Esophagus squamous epithelium (tissue), 5 donors: ENCODE measurements at places on chromosomes 12 and 14.
A peak's percentile ranks its signal among the peaks of the same experiment; 100 is the strongest.

- H3K4me1 ChIP-seq = no peaks in the 10 kb centered on the region
- H3K27ac ChIP-seq = no peak overlapping the region
- no peaks in the 10 kb centered on the region for H3K27me3 ChIP-seq
Observed at GRCh38 chr14:63454436-63454835, 88.7 kb downstream of the PPP2R5E start.

DNA sequence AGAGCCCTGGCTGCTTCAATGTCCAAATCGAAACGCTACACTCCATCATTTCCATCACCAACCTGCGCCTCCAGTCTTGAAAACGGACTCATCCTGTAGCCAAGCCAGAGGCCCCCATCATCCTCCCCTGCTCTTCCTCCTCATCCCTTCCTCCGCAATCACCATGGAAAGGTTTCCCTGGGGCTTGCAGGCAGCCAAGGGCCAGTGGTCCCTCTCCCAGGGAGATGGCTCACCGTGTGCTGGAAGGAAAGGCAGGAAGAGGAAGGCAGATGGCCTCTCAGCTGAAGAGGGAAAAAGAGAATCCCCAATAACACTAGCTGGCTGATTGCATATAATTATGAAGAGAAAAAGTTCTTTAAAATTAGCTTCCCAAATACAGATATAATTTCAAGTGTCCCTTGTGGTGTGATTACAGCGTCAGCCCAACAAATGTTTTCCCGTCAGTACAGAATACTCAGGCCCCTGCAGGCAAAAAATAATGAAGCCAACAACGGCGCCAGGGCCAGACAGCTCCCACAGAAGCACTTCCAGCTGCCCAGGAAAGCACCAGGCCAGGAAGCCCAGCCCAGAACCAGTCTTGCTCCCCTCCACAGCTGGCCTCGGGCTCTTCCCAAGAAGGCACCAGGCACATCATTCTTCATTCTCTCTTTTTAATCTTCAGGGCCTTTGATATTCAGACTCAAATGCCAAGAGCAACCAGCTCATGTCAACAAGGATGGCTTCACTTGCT is 24.7 kb downstream of the ITPK1 start:
- no peak overlapping the region for H3K4me3 ChIP-seq
- no peak for DNase-seq
- H3K27me3 ChIP-seq = no peaks in the 10 kb centered on the region
- no peaks in the 10 kb centered on the region for H3K36me3 ChIP-seq
- peaks cover 94% of the 10 kb centered on the region for H3K4me1 ChIP-seq

DNA sequence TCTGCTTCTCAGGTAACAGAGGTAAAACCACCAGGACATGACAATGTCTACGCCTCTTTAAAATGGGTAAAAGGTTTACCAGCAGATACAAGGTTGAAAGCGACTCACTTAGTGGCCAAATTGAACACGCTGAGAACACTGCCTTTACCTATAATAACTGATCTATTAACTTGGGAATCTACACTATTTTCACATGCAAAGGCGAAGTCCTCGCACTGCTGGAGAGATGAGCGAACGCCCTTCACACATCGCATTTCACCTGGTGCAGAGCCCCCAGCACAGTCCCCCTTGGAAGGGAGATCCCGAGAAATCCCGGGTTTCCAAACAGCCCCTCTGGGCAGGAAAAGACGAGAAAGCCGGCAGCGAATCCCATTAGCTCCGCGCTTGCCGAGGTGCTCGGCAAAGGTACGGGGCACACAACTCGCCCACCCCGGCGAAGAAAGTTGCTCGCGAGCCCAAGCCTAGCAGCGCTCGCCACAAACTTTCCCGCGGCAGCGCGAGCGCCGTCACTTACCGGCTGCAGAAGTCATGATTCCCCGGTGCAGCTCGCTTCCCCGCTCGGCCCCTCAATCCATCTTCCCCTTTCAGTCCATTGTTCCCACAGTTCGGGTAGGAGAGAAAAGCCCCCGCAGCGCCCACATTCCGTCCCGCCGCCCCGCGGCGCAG is 423 bp downstream of the FGD6 start:
- H3K27ac ChIP-seq = peak overlapping the region; percentile 87
- DNase-seq = no peak
- no peaks in the 10 kb centered on the region for H3K27me3 ChIP-seq
- H3K4me3 ChIP-seq = peak overlapping the region; percentile 76
- no peaks in the 10 kb centered on the region for H3K36me3 ChIP-seq
- peaks cover 30% of the 10 kb centered on the region for H3K4me1 ChIP-seq

DNA sequence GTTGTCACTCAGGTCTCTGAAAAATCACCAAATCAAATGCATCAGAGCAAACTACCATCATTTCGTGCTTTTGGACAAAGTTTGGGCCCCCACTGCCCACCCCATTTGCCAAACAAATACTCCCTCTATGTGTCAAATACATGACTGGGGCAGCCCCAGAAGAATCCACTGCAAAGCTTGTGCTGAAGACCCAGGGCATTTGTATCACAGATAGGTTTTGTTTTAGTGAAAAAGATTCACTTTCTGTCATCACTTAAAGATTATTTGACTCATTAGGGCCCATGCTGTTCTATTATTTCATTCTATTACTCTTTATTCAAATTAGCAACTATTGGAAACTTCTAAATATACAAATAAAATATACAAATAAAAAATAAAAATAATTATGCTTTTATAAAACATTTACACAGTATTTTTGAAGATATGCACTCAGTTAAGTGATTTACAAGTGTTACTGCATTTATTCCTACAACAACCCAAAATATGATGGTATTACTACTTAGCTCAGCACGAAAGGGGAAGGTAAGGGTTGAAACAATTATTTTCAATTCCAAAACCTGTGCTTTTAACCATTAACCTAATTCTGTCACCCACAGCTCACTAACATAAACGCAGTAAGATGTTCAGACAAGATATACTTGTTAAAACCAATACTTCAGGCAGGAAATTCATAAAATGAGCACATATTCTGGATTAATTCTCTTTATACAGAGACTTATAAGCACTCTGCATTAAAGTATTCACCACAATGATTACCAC is 36.5 kb downstream of the LRIG3 start:
- H3K27ac ChIP-seq = no peak overlapping the region
- no peak for DNase-seq
- no peak overlapping the region for H3K4me3 ChIP-seq

GRCh38 chr12:6757028-6757690 is 4.2 kb upstream of the MLF2 start:
- H3K4me1 ChIP-seq = peaks cover 12% of the 10 kb centered on the region
- no peaks in the 10 kb centered on the region for H3K36me3 ChIP-seq
- DNase-seq = no peak
- H3K27me3 ChIP-seq = no peaks in the 10 kb centered on the region
- H3K27ac ChIP-seq = no peak overlapping the region

DNA sequence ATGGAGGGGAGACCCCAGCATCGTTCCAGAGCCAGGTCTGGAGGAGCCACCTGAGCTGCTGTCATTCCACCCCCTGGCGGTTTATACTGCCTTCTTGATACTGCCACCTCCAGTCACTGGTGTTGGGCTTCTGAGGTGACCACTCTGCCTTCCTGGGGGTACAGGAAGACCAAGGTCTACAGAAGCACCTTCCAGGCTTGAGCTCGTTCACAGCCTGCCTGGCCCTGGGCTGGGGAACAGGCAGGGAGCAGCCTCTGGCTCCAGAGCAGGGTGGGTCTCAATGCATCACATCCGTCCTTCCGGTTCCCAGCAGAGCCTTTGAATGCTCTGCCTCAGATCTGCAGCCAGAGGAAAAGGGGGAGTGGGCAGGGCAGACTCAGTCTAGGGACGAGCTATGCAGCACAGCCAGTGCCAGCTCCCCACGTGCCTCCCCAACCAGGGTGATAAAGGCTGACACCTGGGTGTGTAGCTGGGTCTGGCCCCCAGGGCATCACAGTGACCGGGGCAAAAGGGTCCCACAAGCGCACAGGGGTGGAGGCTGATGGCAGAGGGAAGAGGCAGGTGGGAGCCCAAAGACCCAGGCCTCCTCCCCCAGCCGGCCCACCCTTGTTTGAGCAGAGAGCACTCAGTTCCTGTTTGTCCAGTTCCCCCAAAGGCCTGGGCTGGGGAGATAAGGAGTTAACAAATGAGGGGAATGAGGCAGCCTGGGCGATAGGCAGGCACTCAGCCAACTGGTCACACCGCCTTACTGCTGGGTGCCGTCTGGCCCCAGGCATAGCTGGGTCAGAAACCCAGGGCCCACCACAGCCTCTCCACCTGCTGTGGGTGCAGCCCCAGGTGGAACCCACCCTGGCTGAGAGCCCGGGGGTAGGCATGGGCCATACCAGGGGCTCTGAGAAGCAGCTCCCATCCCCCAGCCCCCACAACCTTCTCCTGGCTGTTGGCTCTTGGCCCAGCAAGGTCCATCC is 17.1 kb downstream of the DEGS2 start:
- DNase-seq = no peak
- no peaks in the 10 kb centered on the region for H3K36me3 ChIP-seq
- no peaks in the 10 kb centered on the region for H3K27me3 ChIP-seq

DNA sequence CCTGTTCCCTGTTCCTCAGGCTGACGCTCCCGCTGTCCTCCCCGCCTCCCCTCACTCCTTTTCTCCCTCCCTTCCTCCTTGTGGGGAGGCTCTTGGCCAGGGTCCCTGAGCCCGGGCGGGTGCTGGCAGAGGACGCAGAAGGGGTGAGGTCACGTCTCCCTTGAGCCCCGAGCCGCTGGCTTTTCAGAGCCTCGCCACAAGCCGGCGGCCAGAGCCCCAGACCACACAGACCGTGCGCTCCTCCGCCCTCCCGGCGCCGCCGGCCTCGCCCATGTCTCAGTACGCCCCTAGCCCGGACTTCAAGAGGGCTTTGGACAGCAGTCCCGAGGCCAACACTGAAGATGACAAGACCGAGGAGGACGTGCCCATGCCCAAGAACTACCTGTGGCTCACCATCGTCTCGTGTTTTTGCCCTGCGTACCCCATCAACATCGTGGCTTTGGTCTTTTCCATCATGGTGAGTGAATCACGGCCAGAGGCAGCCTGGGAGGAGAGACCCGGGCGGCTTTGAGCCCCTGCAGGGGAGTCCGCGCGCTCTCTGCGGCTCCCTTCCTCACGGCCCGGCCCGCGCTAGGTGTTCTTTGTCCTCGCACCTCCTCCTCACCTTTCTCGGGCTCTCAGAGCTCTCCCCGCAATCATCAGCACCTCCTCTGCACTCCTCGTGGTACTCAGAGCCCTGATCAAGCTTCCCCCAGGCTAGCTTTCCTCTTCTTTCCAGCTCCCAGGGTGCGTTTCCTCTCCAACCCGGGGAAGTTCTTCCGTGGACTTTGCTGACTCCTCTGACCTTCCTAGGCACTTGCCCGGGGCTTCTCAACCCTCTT is at the start of gene TMEM233:
TSS of gene TMEM233 (plus strand) at position 197 of the 821 bp plus-strand sequence. CDS start at position 272, 75 bp downstream.
- H3K4me1 ChIP-seq = no peaks in the 10 kb centered on the region
- H3K36me3 ChIP-seq = no peaks in the 10 kb centered on the region
- no peak within 1 kb of the TSS for H3K27ac ChIP-seq

DNA sequence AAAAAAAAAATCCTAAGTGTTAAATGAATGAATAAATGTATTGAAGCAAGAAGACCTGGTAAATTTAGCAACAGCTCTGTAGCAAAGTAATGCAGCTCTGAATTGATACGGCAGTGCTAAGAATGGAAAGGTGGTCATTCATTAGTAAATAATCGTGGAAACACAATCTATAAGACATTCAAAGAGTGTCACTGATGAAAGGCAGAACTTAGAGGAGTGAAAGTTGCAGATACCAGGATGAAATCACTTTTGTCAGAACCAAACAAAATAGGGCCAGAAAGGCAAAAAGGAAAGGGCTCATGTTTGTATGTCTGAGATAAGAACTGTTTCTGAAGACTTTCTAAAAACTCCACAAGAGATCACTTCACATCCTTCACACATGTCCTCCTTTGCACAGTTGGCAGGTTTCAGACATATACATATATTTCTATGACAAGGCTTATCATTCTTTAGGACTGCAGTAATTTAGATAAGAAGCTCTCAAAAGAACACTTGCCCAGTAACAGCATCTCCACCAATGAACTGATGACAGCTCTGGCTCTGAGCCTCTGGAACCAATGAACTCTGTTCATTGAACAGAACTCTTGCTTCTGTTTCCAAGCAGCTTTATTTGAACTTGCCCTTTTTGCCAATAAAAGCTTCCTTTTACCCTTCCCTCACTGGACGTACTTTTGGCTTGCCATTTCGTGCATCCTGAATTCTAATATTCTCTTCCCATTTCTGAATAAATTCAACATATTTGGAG is 4.2 kb upstream of the LRR1 start:
- H3K27me3 ChIP-seq = no peaks in the 10 kb centered on the region
- no peak overlapping the region for H3K4me3 ChIP-seq
- no peaks in the 10 kb centered on the region for H3K36me3 ChIP-seq

- no peaks in the 10 kb centered on the region for H3K4me1 ChIP-seq
- no peaks in the 10 kb centered on the region for H3K27me3 ChIP-seq
- no peak overlapping the region for H3K4me3 ChIP-seq
- DNase-seq = no peak
- no peak overlapping the region for H3K27ac ChIP-seq
Observed at GRCh38 chr12:27208414-27208750, 35.7 kb upstream of the STK38L start.

DNA sequence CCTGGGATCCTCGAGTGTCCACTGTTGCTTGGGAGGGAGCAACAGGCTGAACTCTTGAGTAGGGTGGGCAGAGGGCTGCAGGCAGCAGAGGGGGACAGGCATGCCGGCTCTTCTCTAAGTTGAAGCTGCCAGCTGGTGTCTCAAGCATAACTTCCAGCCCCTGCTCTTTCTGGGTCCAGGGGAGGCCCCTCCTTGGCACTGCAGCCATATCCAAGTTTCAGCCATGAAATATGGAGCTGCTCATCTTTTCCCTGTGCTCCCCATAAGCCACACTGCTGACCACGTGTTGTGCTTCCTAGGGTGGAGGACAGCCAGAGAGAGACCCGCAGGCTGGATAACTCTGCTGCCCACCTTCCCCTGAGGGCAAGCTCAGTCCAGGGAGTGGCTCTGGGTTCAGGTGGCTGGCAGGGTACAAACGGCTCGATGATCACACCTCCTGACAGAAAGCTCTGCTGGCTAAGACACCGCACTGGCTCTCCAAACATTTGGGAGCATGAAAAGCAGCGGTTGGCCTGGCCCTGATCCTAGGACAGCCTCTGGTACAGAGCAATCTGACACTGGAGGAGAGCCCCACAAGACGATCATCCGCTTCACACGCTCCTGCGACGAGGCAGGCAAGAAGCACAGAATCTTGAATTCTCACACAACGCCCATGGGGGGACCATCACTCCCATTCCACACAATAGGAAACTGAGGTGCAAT is 79.6 kb downstream of the PITPNM2 start:
- H3K4me3 ChIP-seq = no peak overlapping the region
- H3K27me3 ChIP-seq = no peaks in the 10 kb centered on the region
- H3K36me3 ChIP-seq = no peaks in the 10 kb centered on the region

- H3K4me3 ChIP-seq = no peak overlapping the region
- peaks cover 12% of the 10 kb centered on the region for H3K4me1 ChIP-seq
- no peak for DNase-seq
- no peak overlapping the region for H3K27ac ChIP-seq
Observed at GRCh38 chr12:3607821-3608220, 116.8 kb downstream of the PRMT8 start.

DNA sequence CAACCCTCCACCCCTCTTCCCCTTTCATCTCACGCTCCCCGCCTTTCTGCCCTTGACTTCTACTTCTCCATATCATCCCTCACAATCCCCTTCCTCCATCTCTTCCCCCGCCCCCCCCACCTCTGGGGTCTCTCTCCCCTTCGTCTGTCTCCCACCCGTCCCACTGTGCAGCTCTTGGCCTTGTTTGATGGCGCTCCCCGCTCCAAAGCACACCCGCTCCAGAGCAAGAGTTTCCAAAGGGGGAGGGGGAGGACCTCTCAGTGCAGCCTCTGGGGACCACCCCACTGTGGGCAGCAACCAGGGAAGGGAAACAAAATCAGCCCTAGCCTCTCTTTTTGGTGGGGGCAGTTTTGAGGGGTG is 774 bp downstream of the CHGA start:
- H3K27ac ChIP-seq = no peak overlapping the region
- H3K4me3 ChIP-seq = no peak overlapping the region
- no peaks in the 10 kb centered on the region for H3K36me3 ChIP-seq
- no peaks in the 10 kb centered on the region for H3K27me3 ChIP-seq
- DNase-seq = no peak
